ENCODE measurements at places on chromosomes 7 and 10.

GRCh38 chr7:73706126-73707044, 13.1 kb downstream of the STX1A start:
- peak; percentile 39 for DNase-seq

DNA sequence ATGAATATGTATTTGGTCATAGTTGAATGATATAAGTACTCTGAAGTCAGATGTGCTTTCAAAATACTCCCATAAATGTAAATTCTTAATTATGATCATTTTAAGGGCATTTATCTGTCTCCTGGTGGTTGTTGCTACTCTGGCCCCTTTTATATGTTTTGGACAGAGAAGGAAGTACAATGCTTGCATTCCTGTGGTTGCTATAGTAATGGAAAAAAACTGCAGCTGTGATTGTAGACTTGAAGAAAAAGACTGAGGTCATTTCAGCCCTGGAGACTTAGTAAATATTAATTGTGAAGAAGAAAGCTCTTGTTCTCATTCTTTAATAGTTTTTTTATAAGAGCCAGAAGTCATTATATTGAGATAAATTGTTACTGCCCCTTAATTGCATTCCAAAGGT, 70.2 kb upstream of the FERD3L start:
- no peak for DNase-seq

DNA sequence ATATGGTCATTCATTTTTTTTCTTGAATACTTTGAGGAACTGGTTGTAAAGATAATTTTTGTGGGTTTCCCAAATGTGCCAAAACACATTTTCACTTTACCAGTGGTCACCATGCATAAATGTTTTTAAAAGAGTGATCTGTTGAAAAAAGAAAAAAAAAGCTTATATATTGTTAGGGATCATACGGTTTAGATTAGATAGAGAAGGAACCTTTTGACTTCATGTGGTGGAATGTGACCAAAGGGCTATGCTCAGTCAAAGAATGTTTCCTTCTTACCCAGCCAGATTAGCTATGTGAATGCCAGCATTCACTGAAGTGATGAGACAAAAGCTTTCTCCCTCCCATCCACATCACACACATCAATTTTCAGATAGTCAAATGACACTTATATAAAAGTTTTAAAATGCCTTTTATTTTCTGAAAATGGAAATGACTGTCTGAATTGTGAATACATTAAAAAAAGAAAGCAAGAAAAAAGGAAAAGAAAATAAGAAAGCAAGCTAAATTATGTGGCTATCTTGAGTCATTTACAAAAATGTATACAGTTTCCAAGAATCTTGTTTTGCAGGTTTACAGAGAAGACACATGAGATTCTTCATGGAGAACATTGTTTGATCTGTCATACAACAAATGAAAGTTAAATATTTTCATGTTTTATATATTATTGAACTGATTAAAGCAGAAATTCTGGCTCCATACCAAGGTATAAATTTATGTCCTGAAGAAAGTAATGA, 8.6 kb upstream of the CPED1 start:
- no peak for DNase-seq

DNA sequence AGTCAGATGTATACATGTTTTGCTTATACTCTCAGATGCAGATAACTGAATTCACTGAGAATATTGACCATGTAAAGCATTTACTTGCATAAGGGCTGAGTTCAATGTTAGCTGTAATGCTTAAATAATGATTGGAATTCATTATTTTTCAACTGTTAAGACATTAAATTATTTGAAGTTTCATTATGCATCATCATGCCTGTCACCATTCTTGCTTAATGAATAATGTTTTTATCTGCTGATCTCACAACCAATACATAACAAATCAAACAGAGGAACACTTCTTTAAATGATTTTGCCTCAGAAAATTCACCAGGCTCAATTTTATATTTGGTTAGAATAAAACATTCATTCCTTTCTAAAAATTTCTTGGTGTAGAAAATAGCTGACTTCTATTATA, 233.4 kb downstream of the GPR37 start:
- DNase-seq = no peak

GRCh38 chr7:138387755-138388475, 72.1 kb upstream of the TRIM24 start:
- DNase-seq = no peak

- DNase-seq = no peak
These were observed 202.9 kb downstream of the RPS24 start for GRCh38 chr10:78236416-78237015.

DNA sequence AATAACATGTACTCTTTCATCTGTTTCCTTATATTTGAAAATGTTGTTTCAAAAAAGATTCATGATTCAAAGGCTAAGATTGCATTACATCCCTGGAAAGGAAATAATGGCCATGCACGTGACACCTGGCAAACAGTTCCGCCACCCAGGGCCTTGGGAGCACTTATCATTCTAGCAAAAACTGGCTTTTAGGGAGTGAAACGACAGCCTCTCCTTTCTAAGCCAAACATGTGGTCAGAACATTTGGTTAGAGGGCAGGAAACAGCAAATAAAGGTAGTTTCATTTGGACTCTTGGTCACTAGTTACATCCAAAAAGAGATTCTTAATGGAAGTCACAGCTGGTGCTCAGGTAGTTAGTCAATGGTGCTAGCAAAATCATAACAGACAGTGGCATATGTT, 83.5 kb downstream of the FAS start:
- no peak for DNase-seq

- no peak for DNase-seq
These were observed 16.7 kb upstream of the ZNF488 start for GRCh38 chr10:47400786-47401185.

- DNase-seq = no peak
These were observed 236.3 kb downstream of the HTR7 start for GRCh38 chr10:90621577-90621976.

GRCh38 chr7:14833707-14834106, 68.8 kb downstream of the DGKB start:
- DNase-seq = peak; percentile 51

- DNase-seq = no peak
These were observed 56.9 kb upstream of the CHST15 start for GRCh38 chr10:124150189-124150806.

- no peak for DNase-seq
These were observed 3.7 kb upstream of the HNRNPH3 start for GRCh38 chr10:68327889-68328786.

DNA sequence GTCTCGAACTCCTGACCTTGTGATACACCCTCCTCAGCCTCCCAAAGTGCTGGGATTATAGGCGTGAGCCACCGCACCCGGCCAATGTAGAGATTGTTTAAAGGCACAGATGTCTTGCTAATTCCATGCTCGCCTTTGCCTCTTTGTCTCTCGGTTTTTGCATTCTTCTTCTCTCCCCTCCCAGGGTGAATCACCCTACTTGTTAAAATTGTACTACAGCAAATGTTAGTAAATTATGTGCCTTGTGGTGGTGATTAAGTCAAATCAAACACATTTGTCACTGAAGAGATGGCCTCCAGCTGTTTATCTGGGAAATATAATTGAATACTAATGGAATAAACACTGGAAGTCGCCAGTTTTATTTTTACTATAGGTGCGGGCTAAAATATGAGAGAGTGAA, 384.4 kb upstream of the AUTS2 start:
- DNase-seq = peak; percentile 48

- peak; percentile 15 for DNase-seq
These were observed 17.3 kb downstream of the MLXIPL start for GRCh38 chr7:73606801-73607691.

GRCh38 chr7:123625254-123625653, 23.6 kb downstream of the ASB15 start:
- DNase-seq = no peak

GRCh38 chr7:93747019-93747418, 143.5 kb downstream of the TFPI2 start:
- DNase-seq = no peak

DNA sequence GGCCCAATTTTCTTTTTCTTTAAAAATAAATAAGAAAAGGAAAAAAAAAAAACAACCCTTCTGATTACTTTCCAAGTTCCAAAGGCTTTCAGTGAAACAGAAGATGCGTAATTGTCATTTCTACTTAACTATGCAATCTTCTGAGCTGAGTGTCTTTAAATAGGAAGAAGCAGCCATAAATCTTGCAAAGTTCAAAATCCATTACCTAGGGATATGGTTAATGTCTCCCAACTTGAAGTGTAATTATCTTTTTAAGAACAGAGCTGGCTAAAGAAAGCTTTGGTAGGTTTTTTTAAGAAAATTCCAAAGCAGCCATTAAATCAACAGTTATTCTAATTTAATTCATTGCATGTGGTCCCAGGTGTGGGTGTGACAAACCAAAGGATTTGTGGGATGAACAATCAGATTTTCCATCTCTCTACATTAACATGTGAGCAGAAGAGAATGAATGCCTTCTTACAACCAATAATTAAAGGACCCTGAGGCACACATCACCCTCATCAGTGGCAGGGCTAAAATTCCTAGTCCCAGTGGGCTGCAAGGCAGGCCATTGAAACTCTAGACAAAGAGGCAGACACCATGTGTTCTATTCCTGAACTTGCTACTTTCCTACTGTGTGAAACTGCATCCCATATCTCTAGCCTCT, 419.2 kb downstream of the REEP3 start:
- no peak for DNase-seq

DNA sequence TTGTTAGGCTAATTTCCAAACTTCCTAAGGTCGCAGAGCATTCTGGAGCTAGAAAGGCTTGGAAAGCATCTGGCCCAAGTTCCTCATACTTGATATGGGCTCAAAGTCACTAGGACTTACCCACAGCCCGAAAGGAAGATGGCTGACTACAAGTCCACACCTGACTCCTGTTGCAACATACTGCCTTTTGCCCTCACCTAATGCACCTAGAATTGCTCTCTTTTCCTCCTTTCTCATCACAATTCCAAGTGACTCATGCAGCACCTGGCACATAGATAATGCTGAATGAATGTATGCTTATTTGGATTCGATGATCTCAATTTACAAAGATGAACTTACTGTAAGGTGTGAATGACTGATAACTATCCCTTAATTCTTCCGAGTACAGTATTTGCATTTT, 131.5 kb downstream of the SORBS1 start:
- no peak for DNase-seq

DNA sequence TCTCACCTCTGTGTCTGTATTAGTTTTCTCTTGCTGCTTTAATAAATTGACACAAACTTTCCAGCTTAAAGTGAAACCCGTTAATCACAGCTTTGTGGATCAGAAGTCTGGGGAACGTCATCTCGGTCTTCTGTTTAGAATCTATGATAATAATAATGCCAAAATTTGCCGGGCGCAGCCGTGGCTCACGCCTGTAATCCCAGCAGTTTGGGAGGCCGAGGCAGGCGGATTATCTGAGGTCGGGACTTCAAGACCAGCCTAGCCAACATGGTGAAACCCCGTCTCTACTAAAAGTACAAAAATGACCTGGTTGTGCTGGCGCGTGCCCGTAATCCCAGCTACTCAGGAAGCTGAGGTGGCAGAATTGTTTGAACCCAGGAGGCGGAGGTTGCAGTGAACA, 8.8 kb upstream of the ZPBP start:
- DNase-seq = no peak

- DNase-seq = peak; percentile 72
These were observed 2.5 kb downstream of the LFNG start for GRCh38 chr7:2521952-2522591.

- no peak for DNase-seq
These were observed 80.5 kb upstream of the RNF32 start for GRCh38 chr7:156560075-156560474.

DNA sequence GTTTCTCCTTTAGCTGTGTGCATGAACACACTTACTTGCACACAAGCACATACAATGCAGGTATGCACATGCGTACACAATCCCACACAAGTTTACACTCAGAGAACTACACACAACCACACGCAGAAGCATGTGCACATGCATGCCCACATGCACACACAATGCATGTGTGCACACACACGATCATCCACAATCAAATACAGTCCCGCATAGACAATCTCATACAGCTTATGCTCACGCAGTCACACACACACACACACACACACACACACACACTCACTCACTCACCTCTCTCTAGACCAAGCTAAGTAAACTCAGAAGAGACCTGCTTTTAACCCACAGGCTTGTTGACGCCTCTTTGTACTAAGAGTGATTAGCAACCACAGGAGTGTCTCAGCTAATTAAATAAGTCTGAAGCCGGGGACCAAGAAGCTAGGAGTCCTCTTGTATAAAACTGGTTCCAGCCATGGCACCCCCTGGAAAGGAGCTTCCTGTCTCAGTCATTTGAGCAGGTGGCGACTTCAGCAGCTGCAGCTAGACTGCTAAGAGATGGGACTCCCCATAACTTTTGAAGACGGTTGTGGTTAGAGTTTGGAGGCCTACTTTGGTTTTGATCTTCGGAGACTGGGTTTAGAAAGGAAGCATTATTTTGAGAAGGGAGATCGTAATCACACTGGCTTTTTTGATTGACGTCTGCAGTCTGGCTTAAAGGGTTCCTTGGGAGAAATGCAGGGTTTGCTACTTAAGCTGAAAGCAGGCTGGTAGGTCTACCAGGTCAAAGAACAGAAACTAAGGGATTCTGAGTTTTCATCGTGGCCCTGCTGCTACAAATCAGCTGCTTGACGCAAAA, 82.3 kb upstream of the ADRB1 start:
- DNase-seq = peak; percentile 3

- DNase-seq = no peak
These were observed 41.9 kb downstream of the SPAM1 start for GRCh38 chr7:123966936-123967335.

DNA sequence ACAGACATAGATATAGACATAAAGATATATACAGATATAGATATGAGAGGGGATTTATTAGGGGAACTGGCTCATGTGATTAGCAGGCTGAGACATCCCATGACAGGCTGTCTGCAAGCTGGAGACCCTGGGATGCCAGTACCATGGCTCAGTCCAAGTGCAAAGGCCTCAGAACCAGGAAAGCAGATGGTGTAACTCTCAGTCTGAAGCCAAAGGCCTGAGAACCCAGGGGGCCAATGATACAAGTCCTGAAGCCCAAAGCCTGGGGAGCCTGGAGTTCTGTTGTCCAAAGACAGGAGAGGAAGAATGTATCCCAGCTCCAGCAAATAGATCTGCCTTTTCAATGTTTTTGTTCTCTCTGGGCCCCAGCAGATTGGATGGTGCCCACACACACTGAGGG, 5.5 kb downstream of the NCOA4 start:
- no peak for DNase-seq

DNA sequence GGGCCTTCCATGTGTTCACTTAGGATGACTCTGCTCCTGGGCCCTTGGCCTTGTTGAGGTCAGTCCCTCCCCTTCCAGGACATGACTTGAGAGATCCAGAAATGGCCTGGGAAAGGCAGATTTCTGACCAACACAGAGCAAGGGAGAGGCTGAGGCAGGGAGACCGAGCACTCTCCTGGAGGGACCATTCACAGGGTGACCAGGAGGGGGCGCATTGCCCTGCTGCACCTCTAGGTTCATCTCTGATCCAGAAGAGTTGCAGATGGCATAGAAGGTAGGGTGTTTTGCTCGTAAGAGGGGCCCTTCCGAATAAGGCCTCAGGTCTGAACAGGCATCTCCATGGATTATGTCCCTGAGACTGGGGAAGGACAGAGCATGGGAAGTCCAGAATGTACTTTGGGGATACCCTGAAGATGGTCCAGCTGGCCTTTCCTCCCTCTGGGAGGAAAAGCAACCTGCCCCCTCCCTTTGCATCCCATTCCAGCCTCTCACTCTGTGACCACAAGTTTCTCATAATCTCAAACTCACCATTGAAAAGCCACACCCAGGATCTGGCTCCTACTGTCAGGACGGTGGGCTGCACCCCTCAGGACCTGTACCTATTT, 6.6 kb downstream of the DMBT1 start:
- no peak for DNase-seq

All from NCI-H2081 (cell line).